ENCODE measurements at places on chromosomes 16 and 17. TPM values are rescaled to one million over a fixed set of nuclear protein-coding genes. Genes with fewer than 3 reads are reported as not detected.

DNA sequence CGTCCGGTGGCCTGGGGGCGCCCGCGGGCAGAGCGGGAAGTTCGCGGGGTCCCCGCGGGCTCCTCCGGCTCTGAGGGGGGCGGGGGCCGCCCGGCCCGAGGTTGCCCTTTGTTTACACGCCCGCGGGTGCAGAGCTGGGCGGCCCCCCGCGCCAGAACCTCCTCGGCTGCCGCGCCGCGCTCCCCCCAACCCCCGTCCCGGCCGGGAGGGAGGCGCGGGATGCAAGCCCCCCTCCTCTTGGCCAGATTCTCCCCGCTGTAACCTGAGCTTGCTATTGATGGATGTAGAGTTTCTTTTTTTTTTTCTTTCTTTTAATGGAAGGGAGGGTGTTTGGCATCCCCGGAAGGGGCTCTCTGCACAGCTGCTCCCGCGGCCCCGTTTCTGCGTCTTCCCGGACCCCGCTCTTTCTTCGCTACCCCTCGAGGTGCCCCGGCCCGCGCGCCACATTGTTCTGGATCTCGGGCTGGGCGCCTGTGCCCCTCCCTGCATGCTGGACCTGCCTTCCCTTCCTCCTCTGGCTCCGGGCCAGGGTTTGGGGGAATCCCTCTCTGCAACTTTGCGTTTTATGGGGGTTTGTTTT lies 646 bp downstream of the CBX2 start:
- no peak for DNase-seq

DNA sequence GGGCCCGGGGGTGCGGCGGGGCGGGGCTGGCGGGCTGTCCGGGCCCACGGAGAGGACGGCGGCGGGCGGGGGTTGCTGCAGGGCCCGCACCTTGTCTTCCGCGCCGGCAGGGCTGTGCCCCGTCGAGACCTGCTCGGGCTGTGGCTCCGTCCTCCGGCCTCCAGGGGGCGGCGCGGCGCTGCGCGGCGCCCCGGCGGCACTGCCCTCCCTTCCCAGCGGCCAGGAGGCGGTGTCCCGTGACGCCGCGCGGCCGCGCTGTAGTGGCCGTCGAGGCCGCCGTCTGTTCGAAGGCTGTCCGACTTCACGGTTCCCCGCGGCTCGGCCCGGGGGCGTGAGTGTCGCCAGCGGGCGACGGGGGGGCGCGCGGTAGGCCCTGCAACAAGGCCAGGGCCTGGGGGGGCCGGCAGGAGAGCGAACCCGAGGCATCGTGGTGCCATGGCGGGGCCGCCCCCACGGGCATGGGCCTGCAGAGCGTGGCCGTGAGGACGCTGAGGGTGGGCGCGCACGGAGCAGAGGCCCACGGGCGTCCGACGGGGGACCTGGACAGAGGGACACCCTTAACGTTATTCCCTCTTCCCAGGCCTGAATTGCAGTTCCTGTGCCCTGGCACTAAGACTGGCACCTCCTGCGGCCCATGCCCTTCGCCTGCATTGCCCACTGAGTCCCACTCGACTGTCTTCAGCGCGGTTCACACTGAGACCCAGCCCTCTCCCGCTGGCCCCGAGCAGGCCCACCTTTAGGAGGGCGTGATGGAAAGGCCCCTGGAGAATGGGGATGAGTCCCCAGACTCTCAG lies at the start of gene PLEKHG4:
PLEKHG4 (plus strand) TSS at position 237 of the 794 bp plus-strand sequence; CDS start at position 750, 513 bp downstream.
- peak; percentile 89 for DNase-seq

- peak; percentile 70 for DNase-seq
Measured at GRCh38 chr16:89343501-89344457, 126.3 kb downstream of the ZNF778 start.

DNA sequence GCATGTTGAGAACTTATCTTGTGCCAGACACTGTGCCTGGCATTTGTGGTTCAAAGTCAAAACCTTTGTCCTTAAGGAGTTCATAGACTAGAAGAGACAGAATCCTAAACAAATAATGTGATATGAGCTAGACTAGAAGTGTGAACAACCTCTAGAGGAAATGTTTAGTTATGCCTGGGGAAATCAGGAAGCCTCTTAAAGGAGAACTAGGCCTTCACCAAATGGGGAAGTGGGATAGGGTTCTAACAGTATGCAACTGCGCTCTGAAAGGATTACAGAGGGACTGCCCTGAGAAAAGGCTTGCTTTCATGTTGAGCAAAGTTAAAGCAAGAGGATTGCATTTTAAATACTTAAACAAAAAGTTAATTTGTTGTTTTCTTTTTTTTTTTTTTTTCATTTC lies 4.9 kb downstream of the RUNDC1 start:
- no peak for DNase-seq

DNA sequence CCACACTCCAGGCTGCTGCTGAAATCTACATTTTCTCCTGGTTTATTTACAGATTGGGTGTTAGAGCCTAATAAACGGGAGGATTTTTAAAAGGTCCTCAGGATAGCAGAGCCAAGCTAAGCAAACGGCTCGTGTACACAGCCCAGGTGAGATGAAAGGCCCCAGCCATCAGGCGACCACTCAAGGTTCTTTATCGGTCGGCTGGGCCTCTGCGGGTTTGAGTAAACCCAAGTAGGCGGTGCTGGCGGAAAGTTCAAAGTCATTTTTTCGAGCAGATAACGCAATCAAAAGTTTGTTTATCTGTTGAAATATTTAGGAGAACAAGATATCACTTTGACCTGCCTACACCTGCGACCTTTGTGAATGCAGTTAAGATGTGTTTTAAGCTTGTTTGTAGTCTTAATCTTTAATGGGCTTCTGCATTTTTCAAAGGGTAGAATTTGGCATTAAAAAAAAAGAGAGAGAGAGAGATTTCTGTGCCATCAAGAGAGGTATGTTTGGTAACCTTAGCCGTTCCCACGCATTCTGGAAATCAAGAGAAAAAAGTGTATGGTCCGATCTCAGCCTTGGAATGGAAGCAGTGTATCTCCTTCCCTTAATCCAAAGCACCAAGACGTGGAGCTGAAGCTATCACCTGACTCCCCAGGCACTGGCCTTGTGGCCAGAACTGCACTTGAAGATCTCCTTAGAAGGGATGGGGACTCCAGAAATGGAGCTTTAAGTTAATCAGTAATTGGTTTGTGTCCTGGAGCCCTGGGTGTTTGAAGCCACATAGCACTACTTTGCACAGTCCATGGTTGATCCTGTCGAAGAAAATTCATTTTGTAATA lies 301.7 kb upstream of the IRX5 start:
- no peak for DNase-seq

GRCh38 chr16:47829850-47830600 lies 325.8 kb downstream of the ABCC12 start:
- no peak for DNase-seq

DNA sequence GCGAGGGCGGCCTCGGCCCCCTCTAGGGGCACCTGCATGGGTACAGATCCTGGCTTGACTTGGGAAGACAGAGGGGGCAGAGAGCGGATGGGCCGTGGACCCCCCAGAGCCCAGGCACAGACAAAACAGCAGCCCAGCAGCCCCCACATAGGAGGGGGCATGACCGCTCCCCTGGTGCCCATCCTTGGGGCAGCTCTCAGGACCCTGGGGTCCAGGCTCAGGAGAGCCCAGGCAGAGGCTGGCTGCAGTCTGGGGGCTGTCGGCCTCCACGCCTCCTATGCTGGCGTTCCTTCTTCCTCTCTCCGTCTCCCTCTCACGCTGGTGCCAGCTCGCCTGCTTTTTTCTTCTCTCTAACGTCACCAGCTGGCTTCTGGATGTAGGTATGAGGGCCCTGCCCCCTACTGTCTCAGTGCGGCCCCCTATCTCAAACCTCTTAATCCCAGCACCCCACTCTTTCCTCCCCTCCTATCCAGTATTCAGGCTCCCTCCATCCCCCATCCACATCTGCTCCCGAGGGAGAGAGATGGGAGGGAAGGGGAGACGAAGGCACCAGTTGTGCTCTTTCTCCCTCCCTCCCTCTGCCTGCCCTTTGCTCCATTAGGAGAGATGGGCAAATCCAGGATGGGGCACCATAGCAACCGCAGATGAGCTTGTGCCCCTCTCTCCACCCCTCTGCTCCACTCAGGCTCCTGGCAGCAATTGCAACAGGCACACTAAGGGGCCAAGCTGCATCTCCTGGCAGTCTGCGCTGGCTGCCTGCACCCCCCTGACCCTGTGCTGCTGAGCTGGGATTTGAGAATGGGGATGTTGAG lies at the start of gene GPR179:
GPR179 (minus strand) TSS at position 349 of the 812 bp plus-strand sequence; CDS start at position 182, 167 bp downstream.
- no peak for DNase-seq

The KRTAP4-1 gene
- not detected for total RNA-seq

The NECAB2 gene
- total RNA-seq, result 0.55 TPM

The CACNA1H gene
- total RNA-seq, result 6.0 TPM
